ENCODE measurements at places on chromosomes 12 and 14. TPM values are rescaled to one million over a fixed set of nuclear protein-coding genes. Genes with fewer than 3 reads are reported as not detected.
A peak's percentile ranks its signal among the peaks of the same experiment; 100 is the strongest.

GLIPR1L1 gene
- total RNA-seq, result not detected

DTX3 gene
- 157 TPM for total RNA-seq

DNA sequence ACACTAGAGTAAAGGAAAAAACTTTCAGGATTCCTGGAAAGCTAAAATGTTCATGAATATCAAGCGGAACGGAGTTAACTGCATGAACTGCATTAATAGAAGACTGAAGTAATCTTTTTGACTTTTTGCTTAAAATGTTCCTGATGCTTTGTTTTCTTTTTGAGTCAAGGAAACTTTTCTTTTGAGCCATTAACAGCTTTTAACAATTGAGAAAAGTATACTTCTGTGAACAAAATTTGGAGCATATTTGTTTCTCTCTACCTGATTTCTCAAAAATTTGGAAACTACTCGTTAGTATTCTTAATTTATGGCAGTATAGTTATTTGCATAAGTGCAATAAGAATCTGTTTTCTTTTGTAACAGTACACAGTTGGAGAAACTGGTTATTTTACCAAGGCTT is 78.5 kb downstream of the CALM1 start:
- no peak for DNase-seq

LUM gene
- total RNA-seq, result 1.5 TPM

SLC25A47 gene
- total RNA-seq, result 0.08 TPM

DNA sequence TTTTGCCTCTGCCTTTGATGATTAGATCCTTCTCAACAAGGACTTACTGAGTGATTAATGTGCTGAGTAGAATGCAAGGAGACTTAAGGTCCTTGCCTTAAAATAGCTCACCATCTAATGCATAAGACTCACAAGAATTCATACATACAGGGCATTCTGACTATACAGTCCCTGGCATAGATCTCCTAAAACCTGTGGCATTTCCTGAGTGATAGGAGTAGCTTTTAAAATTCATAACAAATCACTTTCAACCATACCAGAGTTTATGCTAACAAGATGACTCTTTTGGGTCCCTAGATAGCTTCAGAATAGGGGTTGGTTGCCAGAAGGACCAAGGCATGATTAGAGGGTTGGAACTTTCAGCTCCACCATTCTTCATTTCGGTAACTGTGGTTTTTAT is 48.8 kb downstream of the STXBP6 start:
- no peak for DNase-seq

HOXC9 gene
- 5.6 TPM for total RNA-seq

DNA sequence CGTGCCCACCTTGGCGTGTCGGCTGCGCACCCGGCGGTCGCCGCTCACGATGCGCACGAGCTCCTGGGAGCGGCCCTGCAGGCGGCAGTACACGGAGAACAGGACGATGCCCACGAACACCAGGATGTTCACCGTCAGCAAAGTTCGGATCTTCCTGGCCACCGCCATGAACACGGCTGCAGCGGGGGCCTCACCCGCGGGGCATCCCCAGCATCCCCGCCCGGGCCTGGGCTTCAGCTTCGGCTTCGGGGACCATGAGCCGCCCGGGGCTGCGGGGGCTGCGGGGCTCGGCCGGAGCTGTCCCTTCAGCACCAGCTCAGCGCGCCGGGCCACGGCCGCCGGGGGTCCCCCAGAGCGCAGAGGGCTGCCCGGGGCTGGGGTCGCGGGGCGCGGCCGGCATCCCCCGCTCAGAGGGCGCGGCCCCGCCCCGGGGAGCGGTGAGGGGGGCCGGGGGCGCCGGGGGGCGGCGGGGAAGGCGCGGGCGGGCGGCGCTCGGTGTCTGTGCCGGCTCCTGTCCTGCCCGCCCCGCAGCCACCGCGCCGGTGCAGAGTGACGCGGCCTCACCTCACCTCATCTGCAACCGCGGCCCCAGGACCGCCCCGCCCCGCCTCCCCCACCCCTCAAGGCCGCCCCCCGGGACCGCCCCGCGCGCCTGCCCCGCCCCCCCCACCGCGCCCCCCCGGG is at the start of gene GALNT9:
GALNT9 (minus strand) TSS at position 554 of the 684 bp plus-strand sequence; CDS start at position 168, 386 bp downstream.
- DNase-seq, result no peak

DNA sequence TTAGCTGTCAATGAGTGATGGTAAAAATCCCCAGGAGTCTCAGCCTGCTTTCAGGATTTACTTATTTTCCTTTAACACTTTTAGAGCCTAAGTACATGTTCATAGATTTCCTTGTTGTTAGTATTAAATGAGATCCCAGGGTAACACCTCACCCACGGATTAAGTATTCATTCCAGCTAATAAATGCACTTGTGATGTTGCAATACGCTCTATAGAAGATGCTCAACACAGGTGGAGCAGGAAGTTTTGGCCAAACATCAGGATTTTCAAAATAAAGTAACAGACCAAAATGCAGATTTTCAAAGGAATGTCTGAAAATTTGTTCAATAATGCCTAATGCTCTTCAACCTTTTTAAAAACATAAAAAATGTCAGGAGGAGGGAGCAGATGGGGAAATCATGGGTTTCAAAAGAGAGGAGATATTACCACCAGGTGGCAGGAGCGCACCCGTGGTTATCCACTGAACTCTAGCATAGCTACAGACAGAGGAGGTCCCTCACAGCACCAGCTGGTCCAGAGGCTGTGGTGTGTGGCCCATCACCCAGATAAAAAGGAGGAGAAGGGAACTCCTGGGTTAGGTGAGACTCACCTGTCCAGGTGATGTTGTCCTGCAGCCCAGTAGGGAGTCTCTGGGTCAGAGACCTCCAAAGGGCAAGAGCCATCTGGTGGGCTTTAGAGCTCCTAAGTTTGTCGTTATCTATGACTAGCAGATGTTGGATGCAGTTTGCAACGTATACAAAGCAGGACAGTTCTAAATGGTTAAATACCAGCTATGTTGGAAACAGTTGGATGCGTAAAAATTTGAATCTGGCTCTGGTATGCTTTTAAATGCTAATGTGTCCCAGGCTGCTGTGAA is 1158.4 kb upstream of the TMEM132C start:
- DNase-seq, result peak; percentile 63

MUCL1 gene
- not detected for total RNA-seq

DNA sequence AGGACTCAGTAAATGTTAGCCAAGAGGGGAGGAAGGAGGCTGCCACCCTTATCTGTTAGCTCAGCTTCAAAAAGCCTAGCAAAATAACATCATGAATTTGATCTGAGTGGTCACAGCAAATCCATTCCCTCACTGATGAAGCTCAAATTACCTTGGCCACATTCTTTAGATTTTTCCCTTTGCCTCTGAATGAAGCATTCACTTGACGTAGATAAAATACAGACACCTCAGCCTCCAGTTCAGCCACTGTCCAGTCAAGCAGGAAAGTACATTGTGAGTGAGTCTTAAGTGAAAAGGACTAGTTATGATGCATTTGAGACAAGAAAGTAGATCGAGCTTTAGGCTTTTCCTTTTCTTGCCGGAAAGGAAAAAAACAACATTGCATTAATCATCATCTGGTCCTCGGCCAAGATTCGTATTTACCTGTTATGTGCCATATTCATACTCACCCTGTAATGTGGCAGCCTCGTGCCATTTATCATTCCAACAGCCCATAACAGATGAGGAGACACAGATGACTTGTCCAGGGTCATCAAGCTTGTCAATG is 146.5 kb downstream of the ETV6 start:
- DNase-seq, result peak; percentile 24

ARHGEF25 gene
- total RNA-seq, result 234 TPM

GRCh38 chr14:24428628-24429394 is 657 bp downstream of the CBLN3 start:
- no peak for DNase-seq

- DNase-seq, result peak; percentile 4
Measured at GRCh38 chr14:43872752-43873655, 634.1 kb downstream of the FSCB start.

DNA sequence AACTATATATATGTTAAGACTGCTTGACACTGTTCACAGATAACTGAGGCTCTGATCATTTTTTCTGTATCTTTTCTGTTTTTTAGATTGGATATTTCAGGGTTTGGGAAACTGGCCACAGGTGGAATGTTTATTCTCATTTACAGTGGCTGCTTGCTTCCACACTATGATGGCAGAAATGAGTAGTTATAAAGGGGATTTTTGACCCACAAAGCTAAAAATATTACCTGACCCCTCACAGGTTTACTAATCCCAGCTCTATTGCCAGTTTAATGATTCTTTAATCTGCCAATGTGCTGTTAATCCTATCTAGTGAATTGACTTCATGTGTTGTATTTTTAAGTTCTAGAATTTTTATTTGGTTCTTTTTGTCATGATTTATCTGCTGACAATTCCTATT is 29.6 kb downstream of the ACADS start:
- no peak for DNase-seq

DNA sequence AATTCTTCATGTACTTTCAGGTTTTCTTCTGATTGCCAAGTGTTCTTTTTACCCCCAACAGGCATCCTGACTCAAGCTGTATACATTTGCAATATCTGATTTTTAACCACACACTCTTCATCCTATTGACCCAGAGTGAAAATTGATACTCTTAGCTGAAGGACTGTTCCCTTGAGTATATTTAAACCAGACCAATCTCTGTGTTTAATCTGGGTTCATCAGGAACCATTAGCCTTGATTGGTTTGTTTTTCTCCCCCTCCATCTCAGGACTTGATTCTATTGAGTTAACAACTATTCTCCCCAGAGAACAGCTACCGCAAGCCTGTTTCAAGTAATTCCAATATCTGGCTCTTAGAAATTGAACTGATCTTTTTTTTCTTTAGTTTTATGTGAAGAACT is 222.3 kb upstream of the NOVA1 start:
- DNase-seq, result no peak

DNA sequence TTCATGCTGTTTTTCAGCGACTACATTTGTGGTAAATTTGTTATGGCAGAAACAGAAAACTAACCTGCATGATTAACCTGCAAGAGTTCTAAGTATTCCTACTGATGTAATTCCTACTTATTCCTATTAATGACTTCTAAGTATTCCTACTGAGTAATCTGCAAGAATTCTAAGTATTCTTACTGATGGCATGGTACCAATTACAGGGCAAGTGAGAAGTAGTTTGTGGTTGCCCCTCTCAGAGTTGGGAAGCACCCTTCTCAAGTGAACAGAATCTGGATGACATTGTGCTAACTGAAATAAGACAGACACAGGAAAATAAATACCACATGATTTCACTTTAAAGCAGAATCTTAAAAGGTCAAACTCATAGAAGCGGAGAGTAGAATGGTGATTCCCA is 100.9 kb upstream of the CPNE8 start:
- DNase-seq, result no peak

DNA sequence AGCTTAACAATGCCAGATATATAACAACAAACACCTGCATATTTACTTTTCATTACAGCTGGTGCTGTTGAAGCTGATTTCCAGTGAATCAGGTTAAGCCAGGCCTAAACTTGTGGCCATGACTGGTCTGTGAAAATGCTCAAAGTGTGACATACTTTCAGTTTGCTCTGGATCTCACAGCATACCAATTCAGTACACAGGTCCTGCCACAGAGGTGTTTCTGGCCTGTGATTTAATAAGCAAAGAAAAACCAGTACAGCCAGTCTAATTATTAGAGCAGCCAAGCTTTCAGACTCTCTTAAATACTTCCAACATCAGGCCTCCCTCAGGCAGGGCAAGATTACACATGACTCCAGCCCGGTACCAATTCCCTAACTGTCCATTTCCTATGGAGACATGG is 27.4 kb upstream of the TMCC3 start:
- DNase-seq, result no peak

DNA sequence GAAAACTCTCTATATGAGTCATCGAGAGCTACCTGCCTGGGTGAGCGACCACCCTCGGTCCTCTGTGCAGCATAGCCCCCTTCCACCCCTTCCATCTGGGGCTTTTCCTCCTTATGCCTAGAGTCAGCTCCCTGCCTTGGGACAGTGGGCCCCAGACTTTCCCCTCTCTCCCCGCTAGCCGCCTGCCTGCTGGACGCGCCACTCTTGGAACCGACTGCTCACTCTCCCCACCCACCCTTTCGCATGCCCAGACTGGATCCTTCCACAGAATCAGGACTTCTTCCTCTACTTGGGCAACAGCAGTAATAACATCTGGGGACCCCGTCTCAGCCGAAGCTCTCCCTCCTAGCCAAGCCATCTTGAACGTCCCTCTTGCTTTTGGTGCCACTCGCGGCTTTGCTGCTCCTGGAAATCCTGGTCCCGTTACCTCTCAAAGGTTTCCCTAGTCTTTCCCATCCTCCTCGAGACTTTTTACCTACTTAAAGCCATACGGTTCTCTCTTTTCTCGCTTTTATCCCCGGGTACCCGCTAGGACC is 671 bp downstream of the ESYT1 start:
- peak; percentile 46 for DNase-seq

GRCh38 chr14:89221109-89221810 is 195.8 kb downstream of the FOXN3 start:
- no peak for DNase-seq

DNA sequence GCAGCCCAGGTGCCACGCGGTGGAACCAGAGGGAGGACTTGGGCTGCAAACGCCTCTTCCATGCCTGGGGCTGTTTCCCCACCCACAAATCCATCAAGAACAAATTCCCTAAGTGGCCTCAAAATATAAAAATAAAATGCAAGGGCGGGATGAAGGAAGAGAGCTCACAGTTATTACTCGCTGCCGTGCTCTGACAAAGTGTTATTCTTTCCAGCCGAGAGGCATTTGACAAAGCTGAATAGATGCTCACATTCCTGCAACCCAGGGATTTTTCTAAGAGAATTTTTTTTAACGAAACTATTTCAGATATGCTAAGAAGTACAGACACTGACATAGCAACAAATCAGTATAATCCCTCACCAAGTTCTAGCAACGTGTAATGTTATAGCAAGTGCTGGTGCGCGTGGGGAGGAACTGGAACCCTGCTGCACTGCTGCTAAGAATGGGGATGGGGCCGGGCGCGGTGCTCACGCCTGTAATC is 70.7 kb downstream of the SCARB1 start:
- no peak for DNase-seq

- no peak for DNase-seq
Measured at GRCh38 chr12:42282294-42282693, 43.6 kb downstream of the ZCRB1 start.

GRCh38 chr14:64844272-64844671 is 35.4 kb downstream of the SPTB start:
- no peak for DNase-seq

GRCh38 chr12:4285070-4285469 is 11.5 kb downstream of the CCND2 start:
- DNase-seq, result no peak

DNA sequence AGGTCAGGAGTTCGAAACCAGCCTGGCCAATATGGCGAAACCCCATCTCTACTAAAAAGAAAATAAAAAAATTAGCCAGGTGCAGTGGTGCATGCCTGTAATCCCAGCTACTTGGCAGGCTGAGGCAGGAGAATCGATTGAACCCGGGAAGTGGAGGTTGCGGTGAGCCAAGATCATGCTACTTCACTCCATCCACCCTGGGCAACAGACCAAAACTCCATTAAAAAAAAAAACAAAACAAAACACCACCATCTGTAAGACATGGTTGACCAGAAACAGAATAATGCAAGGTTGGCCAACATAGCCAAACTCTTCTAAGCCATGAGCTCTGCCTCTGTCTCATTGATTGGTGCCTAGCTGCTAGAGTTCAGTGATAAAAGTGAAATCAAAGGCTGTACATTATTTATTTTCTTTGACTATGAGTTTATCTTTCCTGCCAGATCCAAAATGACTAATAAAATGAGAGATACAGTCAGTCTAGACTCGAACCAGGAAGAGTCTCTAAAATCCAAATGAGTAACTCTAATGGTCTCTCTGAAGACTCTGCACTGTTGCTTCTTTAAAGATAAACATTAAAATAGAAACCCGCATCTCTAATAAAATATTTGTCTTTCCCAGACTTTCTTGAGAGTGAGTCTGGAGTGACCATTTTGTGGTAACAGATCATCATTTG is 404.7 kb downstream of the DAD1 start:
- DNase-seq, result no peak

GRCh38 chr12:54147606-54148005 is 41.2 kb downstream of the SMUG1 start:
- DNase-seq, result no peak
